ENCODE measurements at places on chromosomes 13 and 19.

DNA sequence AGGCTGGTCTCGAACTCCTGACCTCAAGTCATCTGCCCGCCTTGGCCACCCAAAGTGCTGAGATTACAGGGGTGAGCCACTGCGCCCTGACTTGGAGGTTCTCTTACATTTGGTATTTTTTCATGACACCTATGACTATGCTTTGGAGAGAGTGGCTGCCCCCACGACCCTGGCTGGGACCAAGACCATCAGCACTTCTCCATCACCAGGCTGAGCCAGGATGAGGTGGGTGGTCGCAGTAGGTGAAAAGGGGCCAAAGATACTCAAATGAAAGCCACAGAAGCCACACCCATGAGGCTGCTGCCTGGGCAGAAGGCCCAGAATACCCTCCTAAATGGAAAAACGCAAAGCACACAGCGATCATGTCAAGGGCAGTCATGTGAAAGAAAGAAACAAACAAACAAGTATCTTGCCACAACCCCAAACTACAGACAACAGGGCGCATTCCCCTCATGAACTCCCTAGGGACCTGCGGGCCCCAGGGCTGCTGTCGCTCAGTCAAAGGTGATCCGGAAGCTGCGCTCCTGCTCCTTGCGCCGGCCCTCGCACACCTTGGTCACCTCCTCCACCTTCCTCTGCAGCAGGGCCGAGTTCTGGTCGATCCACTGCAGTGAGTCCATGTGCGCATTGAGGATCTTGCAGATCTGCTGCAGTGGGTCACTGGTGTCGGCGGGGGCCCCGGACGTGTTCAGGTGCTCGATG, 11.2 kb upstream of the IL4I1 start:
- DNase-seq: no peak

DNA sequence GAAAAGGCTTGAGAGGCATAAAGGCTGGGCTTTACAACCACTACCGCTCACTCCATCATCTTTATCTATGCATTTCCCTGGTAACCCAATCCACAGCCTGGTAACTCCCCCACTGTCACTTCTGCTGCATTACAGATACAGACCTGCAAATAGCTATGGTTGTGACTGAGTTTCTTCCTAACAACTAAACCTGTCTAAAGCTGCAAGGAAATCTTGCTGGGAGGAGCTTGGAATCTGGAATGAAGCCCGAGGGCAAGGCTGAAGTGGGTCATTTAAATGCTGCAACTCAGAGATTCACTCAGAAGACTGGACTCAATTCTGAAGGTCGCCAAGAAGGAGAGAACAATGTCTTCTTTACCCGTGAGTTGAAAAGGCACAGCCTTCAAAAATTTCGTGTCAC, at the start of gene LGALS13:
Gene LGALS13 (plus strand): TSS at position 301 of the 400 bp plus-strand sequence. CDS start 45 bp downstream, at position 346.
- DNase-seq: no peak

DNA sequence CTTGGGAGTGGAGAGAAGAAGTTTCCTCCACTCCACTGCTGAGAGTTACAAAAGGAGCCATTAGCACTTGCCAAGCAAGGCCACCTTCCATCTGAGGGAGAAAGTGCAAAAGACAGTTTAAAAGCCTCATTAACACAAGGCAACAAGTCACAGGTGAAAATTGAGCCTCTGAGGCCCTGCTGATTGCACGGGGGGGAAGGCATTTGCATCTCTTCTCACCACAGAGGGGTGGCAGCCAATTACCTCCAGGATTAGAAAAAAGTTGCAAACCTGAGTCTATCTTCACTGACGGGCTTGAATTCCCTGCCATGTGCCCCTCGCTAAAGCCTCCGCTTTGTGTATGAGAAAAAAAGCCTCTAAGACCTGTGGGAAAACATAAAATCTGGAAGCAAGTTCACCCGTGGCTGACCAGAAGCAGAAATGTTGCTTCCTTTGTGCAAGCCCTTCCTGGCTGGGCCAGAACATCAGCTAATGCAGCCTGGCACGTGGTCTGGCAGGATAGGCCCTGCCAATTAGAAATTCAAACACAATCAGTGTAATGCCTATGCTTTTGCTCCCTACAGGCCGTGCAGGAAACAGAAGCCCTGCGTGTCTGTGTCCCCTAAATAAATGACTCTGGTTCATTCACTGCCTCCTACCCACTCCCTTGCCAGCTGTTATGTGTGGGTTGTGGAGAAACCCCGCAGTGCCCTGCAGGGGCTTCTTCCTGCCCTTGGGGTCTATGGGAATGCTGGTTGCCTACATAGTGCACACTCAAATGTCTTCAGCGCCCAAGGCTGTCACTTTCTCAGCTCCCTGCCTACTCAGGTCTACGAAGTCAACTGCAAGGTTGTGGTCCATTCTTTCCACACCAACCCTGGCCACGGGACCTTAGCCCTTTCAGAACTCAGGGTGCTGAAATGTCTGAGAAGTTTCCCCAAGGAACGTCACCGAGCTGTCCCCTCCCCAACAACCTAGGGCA, 150.2 kb downstream of the UQCRFS1 start:
- DNase-seq: no peak

- DNase-seq: no peak
Measured at GRCh38 chr19:16586991-16587832, 15.0 kb upstream of the SLC35E1 start.

GRCh38 chr13:95763601-95764000, 86.7 kb downstream of the DNAJC3 start:
- no peak for DNase-seq

DNA sequence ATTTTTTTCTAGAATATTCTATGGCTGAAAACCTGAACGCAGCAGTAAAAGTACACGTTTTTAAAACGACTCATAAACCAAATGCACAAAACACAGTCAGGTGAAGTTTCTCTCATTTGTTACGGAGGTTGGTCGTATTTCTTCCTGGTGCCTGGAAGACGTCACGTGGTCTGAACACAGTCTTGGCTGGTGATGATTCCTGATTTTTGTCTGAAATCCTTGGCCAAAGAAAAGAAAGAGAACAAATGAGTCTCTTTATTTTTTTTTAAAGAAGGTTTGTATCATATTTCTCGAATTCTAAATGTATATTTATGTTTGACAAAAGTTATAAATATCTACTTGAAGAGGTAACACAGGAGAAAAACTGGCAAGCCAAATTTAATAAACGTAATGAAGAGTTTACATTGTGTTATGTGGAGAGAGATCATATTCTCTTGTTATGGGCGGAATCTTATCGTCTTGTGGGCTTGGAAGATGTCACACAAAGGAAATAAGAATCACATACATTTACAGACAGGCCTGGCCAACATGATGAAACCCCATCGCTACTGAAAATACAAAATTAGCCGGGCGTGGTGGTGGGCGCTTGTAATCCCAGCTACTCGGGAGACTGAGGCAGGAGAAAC, 10.0 kb upstream of the PNMA8A start:
- DNase-seq: no peak

DNA sequence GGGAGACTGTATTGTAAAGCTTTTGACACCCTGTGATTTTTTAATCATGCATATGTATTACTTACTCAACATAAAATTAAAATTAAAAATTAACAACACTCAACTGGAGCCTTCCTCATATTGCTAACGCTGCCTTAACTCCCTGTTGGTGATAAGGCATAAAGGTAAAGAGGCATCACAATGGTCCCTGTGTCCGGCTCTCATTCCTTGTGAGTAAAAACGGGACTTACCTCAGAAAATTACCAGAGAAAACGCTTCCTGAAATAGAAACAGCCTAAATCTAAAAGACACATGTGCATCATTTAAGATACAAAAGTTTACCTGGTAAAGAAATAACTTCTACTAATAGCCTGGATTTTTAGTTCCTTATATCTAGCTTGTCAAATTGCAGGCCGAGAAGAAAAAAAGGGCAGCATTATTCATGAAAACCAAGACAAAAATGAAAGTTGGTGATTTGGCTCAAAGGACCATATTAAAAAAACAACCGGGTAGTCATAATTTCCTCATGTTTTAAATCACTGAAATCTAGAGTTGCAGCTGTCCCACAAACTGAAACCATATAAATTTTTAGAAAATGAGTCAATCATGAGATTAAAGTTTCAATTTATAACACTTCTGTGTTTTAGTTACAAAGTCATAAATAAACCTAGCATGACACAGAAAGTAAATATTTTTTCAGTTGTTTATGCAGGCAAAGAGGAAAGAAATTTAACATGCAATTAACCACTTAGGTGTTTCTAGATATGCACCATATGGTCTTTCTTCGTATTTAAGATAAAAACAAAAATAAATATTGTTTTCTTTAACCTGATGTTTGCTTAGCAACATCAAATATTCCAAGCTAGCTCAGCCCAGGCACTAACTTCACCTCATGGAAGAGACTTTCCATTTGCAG, 94.7 kb downstream of the MIPEP start:
- no peak for DNase-seq

GRCh38 chr19:17095141-17095919, 19.8 kb downstream of the MYO9B start:
- no peak for DNase-seq

All from esophagus squamous epithelium (tissue), 5 donors.